ENCODE measurements at places on chromosomes 7 and 10.

GRCh38 chr10:26486990-26487850 is 49.1 kb downstream of the APBB1IP start:
- peak; percentile 98 for DNase-seq

DNA sequence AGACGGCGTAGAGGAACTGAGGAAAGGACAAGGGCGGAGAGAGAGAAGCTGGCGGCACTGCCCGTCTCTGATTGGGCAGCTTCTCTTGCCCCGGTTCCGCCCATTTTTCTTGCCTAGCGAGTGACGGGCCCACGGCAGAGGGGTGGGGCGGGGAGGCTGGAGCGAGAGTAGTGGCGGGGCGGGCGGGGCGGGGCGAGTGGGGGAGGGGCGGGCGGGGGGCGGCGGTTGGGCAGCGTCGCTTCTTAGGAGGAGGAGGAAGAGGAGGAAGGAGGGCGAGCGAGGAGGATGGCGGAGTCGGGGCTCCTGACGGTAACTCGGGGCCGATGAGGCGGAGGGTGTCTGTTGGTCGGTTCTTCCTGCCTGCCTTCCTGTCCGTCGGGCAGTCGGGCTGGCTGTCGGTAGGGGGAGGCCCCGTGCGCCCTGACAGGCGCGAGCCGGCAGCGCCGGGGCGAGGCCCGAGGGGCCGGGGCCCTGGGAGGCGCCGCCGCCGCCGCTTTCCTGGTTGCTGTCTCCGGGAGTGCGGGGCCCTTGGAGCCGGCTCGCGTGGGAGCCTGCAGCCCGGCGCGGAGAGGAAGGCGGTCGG is at the start of gene SHOC2:
Gene SHOC2, plus strand, starts transcription at position 256 of the 583 bp plus-strand sequence. CDS start 44,755 bp downstream, outside the sequence.
- no peak for DNase-seq

- DNase-seq: no peak
Observed at GRCh38 chr10:22386503-22386902, 41.2 kb downstream of the SPAG6 start.

GRCh38 chr7:29835718-29836117 is 29.4 kb downstream of the WIPF3 start:
- no peak for DNase-seq

DNA sequence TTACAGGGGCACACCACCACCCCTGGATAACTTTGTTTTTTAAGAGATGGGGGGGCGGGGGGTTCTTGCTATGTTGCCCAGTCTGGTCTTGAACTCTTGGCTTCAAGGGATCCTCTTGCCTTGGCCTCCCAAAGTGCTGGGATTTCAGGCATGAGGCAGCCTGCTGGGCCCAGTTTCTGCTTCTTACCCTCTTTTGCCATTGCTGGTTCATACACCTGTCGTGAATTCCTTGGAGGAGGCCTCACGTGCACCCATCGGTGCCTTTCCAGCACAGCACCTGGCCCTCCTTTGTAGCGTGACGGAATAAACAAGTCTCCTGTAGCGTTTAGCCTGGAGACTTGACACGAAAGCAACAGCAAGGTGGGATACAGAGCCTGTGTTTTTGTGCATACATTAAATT is 75.5 kb downstream of the CARD11 start:
- no peak for DNase-seq

DNA sequence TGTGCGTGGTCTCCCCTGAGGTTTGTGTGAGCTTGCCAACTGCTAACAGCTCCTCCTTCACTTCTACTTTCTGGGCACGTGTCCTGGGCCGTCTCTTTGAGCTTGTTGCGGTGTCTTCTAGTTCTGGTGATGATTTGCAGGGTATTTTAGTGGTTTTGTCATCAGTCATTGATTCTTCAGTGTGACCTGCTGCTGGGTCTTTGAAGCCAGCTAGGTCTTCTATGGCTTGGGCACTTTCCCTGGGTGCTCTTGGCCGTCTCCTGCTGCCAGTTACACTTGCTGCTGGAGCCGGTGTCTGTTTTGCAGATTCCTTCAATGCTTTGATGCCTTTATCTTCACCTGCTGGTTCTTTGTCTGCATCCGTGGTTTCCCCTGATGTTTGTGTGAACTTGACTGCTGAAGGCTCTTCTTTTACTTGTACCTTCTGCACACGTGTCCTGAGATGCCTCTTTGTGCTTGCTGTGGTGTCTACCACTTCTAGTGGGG is 23.0 kb downstream of the MKI67 start:
- DNase-seq: no peak

DNA sequence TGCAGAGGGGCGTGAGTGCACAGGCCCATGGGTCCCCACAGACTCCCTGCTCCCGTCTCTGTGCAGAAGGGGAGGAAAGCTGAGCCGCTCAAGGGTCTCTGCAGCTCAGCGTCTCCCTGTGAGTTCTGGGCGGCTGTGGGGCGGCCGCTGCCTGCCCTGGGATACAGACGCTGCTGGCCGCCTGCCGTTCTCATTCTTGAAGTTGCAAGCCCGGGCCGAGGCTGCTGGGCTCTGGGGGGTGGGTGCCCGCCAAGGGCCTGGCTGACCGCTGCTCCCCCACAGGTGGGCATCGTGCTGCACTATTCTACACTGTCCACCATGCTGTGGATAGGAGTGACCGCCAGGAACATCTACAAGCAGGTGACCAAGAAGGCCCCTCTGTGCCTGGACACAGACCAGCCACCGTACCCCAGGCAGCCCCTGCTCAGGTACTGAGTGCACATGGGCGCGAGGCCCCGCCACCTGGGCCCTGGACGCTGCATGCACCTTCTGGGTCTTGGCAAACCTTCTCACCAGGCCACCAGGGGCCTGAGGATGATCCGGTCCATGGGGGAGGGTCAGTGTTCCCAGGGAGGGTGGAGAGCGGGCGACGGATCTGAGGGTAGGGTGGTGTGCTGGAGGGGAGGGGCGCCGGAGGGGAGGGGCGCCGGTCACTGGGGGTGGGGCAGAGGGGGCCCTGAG is 14.8 kb downstream of the ADGRA1 start:
- no peak for DNase-seq

- no peak for DNase-seq
Observed at GRCh38 chr7:27991006-27991528, 189.5 kb downstream of the JAZF1 start.

DNA sequence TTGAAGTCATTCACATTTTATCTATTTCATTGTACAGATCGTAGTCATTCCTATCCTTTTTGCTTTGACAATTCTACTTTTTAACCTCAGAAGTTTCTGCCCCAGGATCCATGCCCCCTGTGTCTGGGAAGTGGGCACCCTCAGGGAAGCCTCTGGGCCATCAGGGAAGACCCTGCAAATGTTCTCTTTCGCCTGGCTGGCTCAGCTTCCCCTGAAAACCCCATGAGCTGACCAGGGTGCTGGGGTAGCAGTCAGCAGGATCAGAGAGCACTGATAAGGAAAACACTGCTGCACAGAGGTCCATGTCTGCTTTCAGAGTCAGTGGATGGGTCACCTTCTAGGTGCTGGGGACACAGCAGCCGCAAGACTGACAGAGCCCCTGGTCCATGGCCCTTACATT is 23.8 kb downstream of the CUZD1 start:
- no peak for DNase-seq

- DNase-seq: peak; percentile 84
Observed at GRCh38 chr7:78279032-78279431, 480.5 kb downstream of the PHTF2 start.
